ENCODE measurements at places on chromosomes 5 and 9.
A peak's percentile ranks its signal among the peaks of the same experiment; 100 is the strongest.

DNA sequence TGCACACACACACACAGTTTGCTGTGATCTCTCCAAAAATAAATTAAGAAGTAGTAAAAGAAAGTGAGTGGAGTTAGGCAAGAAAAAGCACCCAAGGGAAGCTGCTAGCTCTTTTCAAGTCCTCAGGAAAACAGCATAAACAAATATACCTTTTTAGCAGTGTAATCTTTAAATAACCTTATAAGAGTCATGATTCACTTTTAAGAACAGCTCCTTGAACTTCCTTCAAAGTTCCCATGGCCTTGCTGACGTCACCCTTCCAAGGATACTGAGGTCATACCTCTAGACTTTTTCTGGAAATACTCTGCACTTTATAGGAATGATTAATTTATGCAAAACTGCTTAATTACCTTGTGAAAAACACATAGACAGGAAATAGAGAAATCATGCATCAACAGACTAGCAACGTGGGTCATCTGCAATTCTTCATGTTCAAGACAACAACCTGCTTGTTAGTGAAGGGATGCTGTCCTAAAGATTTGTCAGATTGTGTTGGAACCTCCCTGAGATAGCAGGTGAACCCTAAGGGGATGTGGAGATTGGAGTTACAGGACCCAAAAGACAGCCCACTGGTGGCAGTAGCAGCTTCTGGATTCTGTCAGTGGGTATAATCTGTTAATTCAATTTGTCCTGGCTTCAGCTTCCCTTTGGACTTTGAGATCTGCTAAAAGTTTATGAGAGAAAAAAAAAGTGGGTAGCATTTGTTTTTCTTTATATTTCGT, 229.0 kb downstream of the ELAVL2 start:
- DNase-seq: no peak

DNA sequence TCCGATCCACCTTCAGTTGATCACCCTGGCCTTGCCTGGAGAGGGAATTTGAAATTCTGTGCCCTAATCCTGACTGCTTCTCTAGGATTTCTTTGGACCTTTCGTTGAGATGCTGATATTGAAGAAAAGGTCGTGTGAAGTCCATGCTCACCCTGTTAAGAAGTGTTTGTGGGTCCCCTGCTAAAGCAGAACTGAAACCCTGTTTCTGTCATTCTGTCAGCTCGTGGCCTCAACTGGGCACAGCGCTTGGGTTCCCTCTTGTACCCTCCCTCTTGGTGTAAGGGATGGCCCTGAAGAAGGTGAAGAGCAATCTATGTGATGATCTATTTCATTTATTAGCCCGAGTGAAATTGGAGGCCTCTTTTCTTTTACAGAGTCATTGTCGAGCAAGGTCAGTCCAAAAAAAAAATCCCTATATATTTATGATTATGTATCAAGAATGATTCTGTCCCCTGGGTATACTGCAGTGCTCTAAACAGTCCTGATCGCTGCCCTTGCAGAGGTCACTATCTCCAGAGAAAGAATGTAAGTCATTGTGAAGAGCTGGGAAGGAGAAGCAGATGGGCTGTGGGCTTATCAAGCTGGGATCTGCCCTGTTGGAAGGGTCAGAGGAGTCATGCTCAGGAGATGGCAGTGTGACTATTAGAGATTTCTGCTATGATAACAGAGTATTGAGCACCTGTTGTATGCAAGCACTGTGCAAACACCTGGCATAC, 56.1 kb downstream of the WWC1 start:
- DNase-seq: no peak

DNA sequence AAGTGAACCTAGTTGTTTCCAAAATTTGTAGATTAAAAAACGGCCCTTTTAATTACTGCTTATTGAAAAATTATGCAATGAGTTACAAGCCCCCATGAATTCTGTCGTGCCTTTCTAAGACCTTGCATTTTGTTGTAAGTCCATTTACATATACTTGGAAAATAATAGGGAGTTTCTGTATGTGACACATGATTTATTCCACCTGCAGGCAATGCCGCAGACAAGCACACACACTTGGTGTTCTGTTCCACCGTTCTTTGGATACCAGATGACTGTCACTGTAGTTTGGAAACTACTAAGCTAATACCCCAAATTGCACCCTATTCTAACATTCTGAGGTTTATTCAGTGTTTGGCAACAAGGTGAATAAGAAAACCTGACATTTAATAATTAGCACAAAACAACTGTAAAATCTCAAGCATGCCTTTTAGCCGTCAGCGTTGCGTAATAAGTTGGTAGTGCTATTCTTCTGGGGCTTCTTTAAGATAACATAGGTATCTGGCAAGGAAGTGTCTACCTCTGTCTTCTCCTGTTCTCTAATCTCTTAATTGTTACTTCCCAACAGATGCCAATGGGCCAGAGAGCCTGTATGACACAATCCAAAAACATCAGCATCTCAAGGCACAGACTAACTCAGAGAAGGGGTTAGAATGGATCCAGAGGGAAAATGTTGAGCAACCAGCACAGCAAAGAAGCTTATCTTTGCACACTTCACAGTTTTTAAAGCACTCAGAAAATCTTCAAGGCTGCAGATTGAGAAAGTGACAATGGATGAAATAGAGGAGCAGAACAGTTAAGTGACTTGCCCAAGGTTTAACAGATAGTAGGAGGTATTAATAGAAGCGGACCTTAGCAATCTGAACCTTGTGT, 48.2 kb upstream of the DPYSL3 start:
- DNase-seq: no peak

DNA sequence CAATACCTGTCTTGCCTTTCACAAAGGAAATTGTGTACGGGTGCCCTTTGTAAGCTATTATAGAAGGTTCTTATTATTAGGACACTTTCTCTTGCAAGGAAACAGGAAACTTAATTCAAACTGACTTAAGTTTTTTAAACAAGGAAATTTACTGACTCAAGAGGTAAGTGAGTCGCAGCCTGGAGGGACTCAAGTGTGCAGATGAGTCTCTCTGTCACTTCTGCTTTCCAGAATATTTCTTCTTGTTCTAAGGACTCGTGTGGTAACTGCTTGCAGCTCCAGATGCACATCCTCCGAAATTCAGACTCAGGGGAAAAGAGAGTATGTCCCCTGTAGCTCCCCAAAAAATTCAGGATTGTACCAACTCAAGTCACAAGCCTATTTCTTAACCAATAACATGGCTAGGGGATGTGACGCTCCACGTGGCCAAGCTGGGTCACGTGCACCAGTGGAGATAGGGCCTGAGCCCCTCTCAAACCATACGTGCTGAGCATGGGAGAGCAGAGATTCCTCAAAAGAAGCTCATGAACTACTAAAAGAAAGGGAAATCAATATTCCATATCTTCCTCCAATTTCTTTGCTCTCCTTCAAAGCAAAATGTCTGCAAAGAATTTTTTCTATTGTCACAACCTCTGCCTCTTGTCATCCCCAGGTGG, 49.2 kb upstream of the ERCC6L2 start:
- peak; percentile 57 for DNase-seq

DNA sequence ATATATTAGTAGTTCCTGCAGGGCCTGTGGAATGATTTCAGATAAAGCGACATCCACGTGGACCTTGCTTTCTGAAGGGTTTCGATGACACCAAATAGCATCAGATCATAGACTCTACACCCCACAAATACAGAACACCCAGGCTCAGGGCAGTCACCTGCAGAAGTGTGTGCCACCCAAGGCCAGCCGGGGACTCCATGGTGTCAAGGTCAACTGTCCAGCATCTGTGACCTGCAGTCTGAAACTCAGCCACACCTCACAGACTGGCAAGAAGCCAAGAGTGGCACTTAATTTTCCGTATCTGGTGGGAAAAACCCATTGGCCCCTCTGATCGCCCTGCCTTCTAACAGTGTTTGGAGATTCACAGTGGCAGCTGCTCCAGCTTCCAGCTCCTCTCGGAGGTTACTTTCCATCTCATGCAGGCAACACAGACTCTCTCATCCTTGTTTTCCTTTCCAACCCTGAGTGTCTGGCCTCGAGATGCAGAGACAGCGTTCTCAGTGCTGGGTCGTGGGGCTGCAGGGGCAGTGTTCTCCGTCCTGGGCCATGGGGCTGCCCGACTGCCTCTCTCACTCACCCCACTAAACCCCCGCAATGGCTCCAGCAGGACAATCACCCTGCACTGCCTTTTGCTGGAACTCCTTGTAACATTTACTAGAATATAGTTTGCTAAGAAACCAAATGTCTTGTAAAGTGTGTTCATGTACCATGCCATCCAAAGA, 221.9 kb downstream of the IRX2 start:
- no peak for DNase-seq

GRCh38 chr9:130927995-130928900, 10.8 kb downstream of the FIBCD1 start:
- no peak for DNase-seq

GRCh38 chr9:97319395-97319794, 11.9 kb downstream of the CCDC180 start:
- DNase-seq: peak; percentile 25

GRCh38 chr9:96408409-96409280, 9.5 kb downstream of the ZNF367 start:
- DNase-seq: peak; percentile 22

DNA sequence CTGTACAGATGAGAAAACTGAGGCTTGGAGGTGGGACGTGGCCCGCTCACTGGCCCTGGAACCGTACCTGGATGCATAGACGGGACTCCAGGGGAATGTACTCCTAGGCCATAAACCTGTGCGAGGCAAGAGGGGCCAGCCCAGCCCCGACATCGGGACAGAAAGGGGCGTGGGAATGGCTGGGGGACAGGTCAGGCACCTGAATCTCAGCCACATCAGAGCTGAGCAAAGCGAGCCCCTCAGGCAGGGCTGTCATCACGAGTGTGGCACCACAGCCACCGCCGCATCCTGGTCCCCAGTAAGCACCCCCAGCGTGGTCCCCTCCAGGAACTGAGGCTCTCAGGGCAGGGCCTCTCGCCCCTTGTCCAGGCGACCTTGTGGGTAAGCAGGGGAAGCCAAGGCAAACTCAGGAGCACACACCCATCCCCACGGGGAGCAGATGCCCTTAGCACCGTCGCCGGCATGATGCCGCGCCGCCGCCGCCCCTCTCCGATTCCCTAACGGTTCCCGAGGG, 16.5 kb downstream of the NACC2 start:
- no peak for DNase-seq

DNA sequence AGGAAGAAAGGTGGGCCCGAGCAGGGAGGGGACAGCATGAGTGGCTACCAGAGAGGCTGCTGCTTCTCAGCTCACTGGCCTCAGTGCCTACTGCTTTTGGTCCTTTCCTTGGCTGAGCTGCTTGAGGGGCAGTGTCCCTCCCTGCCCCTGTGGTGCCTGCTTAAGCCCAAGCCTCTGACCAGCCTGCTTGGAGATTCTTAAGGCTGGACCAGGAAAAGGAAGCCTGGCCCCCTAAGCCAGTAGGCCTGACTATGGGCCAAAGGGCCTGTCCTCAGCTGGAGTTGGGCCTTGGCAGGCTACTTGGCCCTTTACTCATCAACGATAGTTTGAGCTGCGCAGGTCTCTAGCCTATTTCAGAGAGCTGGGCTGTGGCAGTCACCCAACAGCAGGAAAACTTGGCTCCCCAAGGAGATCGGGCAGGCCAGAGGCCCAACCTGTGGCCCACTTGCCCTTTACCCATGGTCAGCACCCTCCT, 24.9 kb downstream of the TCF7 start:
- DNase-seq: no peak

- DNase-seq: peak; percentile 37
These were observed 5.4 kb upstream of the DOCK8 start for GRCh38 chr9:209143-209758.

- DNase-seq: no peak
These were observed 16.1 kb downstream of the OLFML2A start for GRCh38 chr9:124793015-124793541.

DNA sequence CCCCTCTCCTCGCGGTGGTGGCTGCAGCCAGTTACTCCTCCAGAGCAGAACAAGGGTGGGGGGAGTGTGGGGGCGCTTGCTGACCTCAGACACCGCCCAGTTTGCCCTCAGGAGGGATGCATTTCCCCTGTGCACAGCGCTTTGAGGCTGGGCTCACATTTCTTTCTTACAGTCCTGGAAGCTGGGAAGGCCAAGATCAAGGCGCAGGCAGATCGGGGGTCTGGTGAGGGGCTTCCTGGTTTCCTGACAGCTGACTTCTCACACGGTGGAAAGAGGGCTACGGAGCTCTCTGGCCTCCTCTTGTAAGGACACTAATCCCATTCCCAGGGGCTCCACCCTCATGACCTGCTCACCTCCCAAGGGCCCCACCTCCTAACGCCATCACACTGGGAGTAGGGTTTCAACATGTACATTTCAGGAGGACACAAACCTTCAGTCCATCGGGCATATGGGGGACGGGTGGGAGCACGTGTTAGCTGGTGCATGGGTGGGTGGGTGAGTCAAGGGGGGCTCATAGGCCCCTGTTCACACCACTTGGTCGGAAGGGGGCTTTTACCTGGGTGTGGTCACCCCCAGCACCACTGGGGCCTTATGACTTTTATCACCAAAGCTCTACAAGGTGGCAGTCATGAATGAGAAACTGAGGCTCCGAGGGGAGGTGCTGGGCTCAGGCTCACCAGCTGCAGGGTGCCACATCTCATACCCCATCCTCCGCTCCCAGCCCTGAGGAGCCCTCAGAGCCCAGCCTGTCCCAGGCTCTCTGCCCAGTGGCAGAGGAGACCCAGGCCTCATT, 7.7 kb upstream of the SCGB3A1 start:
- DNase-seq: no peak

DNA sequence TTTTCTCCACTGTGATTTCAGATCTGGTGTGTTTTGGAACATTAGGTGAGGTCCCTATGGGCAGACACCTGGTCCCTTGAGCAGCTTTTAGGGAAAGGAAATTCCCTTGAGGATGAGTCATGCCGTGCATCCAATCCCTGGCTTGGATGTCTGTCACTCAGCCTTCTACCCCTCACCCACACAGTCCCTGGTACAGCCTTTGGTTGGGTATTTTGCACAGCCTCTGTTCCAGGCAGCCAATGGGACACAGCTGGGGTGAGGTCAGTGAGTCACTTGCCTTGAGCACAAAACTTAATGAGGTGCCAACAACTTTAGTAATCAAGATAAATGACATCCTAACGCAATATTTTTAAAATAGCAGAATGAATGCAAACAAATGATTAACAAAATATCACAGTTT, 22.7 kb upstream of the SVEP1 start:
- DNase-seq: no peak

GRCh38 chr9:37191403-37192089, 71.2 kb downstream of the ZCCHC7 start:
- DNase-seq: no peak
